ENCODE measurements at places on chromosomes 3 and 15. TPM values are rescaled to one million over a fixed set of nuclear protein-coding genes. Genes with fewer than 3 reads are reported as not detected.

GRCh38 chr3:110618512-110619226 is 452.9 kb upstream of the NECTIN3 start:
- no peaks in the 10 kb centered on the region for H3K36me3 ChIP-seq
- H3K27me3 ChIP-seq: no peaks in the 10 kb centered on the region
- no peaks in the 10 kb centered on the region for H3K4me1 ChIP-seq
- DNase-seq: no peak
- no peak overlapping the region for H3K27ac ChIP-seq

DNA sequence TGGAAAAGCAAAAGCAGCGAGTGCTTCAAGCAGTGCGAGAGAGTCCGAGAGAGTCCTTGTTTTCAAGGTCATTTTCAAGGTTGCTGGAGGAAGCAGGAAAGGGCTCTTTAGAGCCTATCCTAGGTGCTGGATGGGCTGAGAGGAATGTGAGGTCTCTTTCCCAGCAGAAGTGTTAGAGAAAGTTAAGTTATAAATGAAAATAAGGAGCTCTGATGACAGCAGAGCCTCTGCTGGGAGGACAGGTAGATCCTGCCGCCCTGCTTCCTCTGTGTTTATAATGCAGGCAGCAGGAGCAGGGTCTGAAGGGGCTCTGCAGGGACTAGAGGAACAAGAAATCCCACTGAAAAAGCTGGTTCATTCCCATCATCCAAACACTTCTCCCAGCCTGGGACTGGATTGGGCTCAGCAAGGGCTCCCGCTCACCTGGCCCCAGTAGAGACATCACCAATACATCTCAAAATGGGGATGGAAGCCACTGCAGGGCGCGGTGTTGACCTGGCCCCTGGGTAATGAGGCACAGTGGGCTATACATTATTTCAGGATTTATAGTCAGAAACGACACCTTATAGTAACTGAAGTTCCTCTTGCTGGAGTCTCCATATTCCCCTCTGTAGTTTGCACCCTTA is 41.5 kb upstream of the RAB6B start:
- H3K4me1 ChIP-seq: no peaks in the 10 kb centered on the region

Gene IL17RB
- 9.5 TPM for total RNA-seq

Gene TRH
- 0.87 TPM for total RNA-seq

- no peak for DNase-seq
- H3K27ac ChIP-seq: no peak overlapping the region
- no peak overlapping the region for H3K4me3 ChIP-seq
- H3K4me1 ChIP-seq: no peaks in the 10 kb centered on the region
- H3K27me3 ChIP-seq: no peaks in the 10 kb centered on the region
- no peaks in the 10 kb centered on the region for H3K36me3 ChIP-seq
Measured at GRCh38 chr3:35900079-35900478, 260.8 kb downstream of the ARPP21 start.

DNA sequence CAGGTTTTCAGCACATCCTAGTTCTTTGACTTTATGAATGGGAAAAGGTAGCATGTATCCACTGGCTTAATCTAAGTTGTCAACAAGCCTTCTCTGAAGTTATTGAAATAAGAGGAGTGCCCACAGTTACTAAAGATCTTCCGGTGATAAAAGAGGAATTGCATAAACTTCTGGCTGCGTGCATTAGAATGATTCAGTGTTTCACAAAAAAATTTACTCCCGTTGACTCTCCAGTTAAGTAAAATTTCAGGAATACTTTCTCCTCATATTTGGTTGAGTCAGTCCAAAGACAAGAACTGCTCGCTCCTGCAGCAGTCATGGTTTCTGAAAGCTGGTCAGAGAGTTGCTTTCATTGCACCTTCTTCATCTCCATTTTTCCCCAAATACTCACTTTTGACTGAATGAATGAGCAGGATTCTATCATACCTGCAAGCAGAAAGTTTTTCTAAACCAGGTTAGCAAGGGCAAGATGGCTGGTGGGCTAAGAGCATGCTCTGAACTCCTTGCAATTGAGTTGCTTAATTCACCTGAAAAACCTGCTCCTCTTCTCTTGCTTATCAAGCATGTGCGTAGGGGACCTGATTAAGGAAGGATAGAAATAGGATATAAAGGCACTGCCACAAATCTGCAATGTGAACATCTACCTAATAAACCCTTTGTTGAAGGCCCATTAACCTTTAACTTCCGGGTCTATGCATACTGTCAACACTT is 64.2 kb upstream of the TIMP4 start:
- no peak overlapping the region for H3K27ac ChIP-seq
- H3K4me1 ChIP-seq: no peaks in the 10 kb centered on the region
- H3K27me3 ChIP-seq: no peaks in the 10 kb centered on the region

GRCh38 chr15:68027388-68027787 is 26.7 kb upstream of the PIAS1 start:
- H3K4me1 ChIP-seq: peaks cover 1% of the 10 kb centered on the region
- no peak overlapping the region for H3K4me3 ChIP-seq
- no peak for DNase-seq
- no peaks in the 10 kb centered on the region for H3K36me3 ChIP-seq
- no peak overlapping the region for H3K27ac ChIP-seq

DNA sequence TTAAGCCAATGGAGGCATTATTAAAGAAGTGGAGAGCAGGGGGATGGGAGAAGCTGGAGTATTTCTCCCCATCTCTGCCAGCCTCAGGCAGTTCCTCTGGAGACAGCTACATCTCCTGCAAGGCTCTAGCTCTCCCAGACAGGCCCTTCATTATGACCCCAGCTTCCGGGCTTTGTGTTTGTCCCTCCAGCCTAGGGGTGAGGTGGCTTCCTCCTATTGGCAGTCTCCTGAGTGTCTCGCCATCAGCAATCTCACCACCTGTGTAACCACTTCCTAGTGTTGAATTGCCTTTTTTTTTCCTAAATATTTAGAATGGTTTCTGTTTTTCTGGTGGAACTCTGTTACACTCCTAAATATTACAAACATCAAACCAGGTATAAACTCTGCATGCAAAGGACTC is 122.3 kb downstream of the FAM174B start:
- H3K27me3 ChIP-seq: no peaks in the 10 kb centered on the region
- H3K4me3 ChIP-seq: no peak overlapping the region
- H3K4me1 ChIP-seq: no peaks in the 10 kb centered on the region
- H3K36me3 ChIP-seq: no peaks in the 10 kb centered on the region

Gene DPPA4
- 14.6 TPM for total RNA-seq

Gene DAZL
- 49.8 TPM for total RNA-seq

- H3K27me3 ChIP-seq: no peaks in the 10 kb centered on the region
- H3K4me1 ChIP-seq: peaks cover 14% of the 10 kb centered on the region
- no peak overlapping the region for H3K4me3 ChIP-seq
- no peak for DNase-seq
- no peaks in the 10 kb centered on the region for H3K36me3 ChIP-seq
Measured at GRCh38 chr3:49972656-49973055, 32.7 kb downstream of the RBM6 start.

GRCh38 chr3:124800511-124801258 is 70.4 kb downstream of the UMPS start:
- no peaks in the 10 kb centered on the region for H3K36me3 ChIP-seq
- peak overlapping the region; percentile 81 for H3K27ac ChIP-seq
- H3K4me1 ChIP-seq: peaks cover 26% of the 10 kb centered on the region
- no peaks in the 10 kb centered on the region for H3K27me3 ChIP-seq

- no peak overlapping the region for H3K4me3 ChIP-seq
- no peaks in the 10 kb centered on the region for H3K4me1 ChIP-seq
- DNase-seq: no peak
- H3K27ac ChIP-seq: no peak overlapping the region
- H3K36me3 ChIP-seq: no peaks in the 10 kb centered on the region
- H3K27me3 ChIP-seq: no peaks in the 10 kb centered on the region
Measured at GRCh38 chr15:32682569-32682968, 35.2 kb upstream of the GREM1 start.

Gene NEK11
- total RNA-seq: 40.9 TPM

DNA sequence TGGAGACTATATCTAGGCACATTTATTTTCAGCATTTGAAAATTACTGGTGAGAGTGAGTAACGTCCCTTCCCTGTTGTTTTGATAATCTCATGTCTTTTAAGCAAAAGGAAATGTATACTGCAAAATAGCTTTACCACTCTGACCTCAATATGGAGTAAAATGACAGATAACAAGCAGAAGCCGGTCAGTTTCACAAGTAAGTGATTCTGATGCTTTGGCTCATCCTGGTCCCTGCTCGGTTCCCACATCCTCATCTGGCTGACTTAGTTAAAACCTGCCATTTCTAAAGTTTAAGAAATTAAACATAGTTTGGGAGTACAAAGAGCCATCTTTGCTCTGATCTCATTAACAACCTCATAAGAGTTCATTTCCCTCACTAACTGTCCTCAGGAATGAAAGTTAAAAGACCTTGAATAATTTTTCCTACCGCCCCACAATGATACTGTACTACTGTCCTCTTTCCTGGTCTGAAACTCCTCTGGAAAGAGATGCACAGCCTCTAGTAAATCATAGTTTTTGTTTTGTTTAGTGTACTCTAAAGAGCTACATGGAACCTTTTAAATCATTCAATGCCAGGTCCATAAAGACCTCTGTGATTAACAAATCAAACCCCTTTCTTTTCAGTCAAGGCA is 72.3 kb upstream of the ICE2 start:
- H3K27me3 ChIP-seq: no peaks in the 10 kb centered on the region
- peaks cover 35% of the 10 kb centered on the region for H3K4me1 ChIP-seq
- no peaks in the 10 kb centered on the region for H3K36me3 ChIP-seq
- DNase-seq: no peak
- no peak overlapping the region for H3K4me3 ChIP-seq

DNA sequence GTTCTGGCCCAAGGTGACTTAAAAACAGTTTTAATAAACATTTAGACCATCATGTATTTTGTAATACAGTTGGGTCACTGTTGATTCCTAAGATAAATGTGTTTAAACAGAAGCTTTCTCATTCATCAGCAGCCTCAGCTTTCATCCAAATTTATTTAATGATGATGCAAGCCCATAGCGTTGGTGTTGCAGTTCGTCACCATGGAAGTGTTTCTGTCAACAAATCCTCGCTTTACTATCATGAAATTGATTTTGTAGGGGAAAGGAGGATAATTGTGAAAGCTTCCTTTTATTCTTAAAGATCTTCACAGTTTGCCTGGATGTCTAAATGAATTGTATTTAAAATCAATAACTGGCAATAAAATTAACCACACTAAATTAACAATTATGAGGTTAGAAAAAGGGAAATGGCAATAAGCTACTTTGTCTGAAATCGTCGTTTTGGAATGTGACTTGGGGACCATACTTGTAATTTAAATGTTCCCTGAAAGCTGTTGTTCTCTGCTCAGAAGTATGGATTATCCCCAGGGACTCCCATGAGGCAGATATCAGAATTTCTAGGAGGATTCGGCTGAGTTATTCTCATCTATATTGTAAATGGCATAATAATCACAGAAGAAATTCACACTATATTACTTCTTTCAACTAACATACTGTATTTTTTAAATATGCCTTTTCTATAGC is 29.0 kb downstream of the CMSS1 start:
- H3K36me3 ChIP-seq: no peaks in the 10 kb centered on the region
- DNase-seq: no peak
- H3K4me1 ChIP-seq: peaks cover 3% of the 10 kb centered on the region
- H3K27ac ChIP-seq: peak overlapping the region; percentile 20
